ENCODE measurements at places on chromosomes 11 and 22. TPM values are rescaled to one million over a fixed set of nuclear protein-coding genes. Genes with fewer than 3 reads are reported as not detected.
A peak's percentile ranks its signal among the peaks of the same experiment; 100 is the strongest.

The PTPRCAP gene
- total RNA-seq, result 3.9 TPM

- no peak for DNase-seq
Observed at GRCh38 chr11:62910141-62910882, 10.9 kb downstream of the CHRM1 start.

DNA sequence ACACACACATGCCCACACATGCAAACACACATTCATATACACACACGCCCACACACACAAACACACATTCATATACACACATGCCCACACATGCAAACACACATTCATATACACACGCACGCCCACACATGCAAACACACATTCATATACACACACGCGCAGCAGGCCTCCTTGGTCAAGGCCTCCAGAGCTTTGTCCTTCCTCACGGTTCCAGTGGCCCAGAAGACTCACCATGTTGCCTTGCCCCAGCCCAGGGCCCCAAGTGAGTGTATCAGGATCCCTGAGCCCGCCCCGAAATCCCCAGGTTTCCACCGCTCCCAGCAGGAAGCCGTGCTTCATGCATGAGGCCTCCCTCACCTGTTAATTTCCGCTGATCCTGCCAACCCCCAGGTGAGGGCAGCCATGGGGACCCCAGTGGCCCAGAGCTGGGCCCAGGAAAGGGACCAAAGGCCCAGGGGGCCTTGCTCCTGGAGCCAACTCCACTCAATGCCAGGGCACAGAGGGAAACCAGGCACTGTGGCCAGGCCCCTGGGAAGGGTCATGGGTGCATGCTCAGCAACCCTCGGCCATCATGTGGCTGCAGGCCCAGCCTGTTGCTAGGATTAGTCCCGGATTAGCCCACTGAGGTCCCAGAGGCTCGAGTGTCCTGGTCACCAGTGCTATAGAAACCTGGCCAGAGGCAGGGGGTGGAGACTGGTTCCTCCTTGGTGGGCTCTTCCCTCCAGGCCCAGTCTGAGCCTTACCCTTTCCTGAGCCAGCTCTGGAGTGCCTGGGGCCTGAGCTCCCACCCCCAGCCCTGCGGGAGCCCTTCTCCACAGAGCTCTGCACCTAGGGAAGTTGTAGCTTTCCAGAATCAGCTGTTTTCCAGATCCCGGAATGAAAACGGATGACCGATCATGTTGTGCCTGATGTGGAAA, 34.4 kb downstream of the IGF2 start:
- DNase-seq, result peak; percentile 29

DNA sequence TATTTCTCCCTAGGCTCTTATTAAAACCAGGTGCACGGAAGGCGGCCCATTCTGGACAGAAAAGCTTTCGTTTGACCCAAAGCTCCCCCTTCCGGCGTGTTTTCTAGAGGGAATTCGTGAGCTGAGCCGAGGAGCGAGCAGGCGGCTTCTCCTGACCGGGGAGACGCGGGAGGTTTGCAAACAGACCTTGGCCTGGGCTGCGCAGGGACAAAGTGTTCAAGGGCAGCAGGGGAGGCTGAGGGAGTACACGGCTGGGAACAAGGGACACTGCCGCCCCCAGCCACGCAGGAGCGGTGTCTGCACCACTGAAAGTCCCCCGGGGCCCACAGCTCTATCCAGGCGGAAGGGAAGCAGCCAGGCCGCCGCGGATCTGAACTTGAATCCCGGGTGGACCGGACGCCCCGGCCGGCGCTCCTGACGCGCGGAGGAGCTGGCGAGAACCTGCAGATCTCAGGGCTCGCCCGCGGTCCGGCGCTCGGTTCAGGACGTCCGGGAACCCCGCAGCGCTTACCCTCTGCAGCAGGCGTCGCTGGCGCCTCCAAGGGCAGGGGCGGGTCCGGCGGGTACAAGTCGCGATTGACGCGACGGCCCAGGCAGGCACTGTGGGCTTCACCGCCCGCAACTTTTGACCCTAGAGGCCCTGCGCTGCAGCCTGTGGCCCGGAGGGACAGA, 101.9 kb downstream of the WT1 start:
- DNase-seq, result peak; percentile 58

DNA sequence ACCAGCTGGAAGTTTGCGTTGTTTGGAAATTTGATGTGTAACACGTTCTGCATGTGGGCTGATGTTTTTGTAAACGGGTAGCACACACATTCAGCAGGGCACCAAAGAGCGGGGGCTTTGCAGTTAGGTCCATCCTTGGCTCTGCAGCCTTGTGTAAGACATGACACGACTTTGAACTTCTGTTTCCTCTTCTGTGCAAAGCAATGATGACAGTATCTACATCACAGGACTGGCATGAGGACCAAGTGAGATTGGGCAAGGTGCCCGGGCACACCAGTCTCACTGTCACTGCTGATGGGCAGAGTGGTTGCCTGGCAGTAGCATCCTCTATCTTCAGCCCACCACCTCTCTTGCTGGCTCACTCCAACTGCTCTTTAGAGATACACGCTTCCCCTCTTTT, 3.3 kb downstream of the TCN2 start:
- DNase-seq, result no peak

DNA sequence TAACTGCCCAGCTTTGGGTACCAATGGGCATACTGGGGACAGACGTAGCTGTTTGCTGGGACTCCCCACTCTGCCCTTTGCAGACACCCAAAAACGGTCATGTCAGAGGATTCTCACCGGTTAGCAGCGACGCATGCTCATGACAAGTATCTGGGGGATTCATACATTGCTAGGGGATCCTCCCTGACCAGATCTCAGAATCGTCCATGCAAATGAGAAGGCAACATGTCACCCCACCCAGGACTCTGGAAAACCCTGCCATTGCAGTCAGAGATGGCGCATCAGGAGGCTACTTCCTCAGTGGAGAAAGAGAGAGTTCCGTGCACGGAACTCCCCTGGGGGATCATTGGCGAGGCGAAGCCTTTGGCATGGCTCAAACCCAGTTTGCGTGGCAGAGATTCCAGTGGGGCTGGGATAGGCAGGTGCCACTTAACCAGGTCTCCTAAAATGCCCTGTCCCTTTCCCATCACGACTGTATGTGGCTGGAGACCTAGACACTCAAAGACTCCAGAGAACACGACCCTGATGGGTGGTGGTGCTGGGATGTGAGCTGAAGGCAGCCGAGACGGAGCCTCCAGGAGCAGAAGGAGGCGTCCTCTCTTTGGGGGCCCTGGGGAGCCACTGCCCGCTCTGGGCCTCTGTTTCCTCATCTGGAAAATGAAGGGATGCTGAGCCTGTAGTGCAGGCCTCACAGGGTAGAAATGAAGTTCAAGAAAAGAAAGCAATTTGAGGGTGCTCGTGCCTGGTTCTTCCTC, 4.9 kb downstream of the RGL4 start:
- DNase-seq, result no peak

The FAM180B gene
- not detected for total RNA-seq

DNA sequence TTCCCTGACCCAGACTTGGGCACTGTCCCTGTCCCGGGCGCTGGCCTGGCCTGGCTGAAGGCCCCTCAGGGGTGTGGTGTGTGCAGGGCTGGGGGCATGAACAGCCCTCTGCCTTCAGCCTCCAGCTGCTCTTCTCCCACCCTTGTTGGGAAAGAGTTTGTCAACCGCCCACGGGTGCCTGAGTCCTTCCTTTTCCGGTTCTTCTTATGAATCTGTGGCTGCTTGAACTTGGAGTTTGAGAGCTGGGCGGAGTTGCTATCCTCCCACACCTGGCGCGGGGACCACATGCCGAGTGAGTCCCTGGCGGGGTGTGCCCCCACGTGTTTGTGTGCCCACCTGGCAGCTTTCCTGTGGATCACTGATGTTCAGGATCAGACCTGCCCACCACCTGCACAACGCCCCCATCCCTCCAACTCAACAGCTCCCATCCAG, 13.4 kb downstream of the NFAM1 start:
- no peak for DNase-seq

- DNase-seq, result no peak
Observed at GRCh38 chr11:123429336-123429735, 733 bp upstream of the GRAMD1B start.
